ENCODE measurements at places on chromosomes 7 and 10.

DNA sequence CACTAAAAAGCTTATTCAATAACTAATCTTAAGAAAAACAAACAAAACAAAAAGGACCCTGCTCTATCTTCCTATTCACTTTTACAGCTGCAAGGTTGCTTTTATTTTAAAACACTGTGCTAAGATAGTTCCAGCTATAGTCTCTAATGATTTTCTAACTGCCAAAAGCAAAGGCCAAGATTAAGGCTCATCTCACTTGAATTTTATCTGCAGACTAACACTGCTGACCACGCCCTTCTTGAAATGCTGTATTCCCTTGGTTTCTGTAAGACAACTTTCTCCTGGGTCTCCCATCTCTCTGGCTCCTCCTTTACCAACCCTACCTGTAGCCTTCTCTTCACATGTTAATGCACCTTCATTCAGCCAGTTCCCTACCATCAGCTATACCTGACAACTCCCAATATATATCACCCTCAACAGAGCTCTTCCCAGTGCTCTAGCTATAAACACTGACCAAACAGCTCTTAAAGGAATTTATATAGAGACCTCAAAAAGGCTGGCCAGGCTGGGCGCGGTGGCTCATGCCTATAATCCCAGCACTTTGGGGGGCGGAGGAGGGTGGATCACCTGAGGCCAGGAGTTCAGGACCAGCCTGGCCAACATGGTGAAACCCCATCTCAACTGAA lies 11.7 kb downstream of the SRPK2 start:
- no peak for DNase-seq

- DNase-seq: no peak
Measured at GRCh38 chr10:1369197-1369596, 313.0 kb downstream of the WDR37 start.

DNA sequence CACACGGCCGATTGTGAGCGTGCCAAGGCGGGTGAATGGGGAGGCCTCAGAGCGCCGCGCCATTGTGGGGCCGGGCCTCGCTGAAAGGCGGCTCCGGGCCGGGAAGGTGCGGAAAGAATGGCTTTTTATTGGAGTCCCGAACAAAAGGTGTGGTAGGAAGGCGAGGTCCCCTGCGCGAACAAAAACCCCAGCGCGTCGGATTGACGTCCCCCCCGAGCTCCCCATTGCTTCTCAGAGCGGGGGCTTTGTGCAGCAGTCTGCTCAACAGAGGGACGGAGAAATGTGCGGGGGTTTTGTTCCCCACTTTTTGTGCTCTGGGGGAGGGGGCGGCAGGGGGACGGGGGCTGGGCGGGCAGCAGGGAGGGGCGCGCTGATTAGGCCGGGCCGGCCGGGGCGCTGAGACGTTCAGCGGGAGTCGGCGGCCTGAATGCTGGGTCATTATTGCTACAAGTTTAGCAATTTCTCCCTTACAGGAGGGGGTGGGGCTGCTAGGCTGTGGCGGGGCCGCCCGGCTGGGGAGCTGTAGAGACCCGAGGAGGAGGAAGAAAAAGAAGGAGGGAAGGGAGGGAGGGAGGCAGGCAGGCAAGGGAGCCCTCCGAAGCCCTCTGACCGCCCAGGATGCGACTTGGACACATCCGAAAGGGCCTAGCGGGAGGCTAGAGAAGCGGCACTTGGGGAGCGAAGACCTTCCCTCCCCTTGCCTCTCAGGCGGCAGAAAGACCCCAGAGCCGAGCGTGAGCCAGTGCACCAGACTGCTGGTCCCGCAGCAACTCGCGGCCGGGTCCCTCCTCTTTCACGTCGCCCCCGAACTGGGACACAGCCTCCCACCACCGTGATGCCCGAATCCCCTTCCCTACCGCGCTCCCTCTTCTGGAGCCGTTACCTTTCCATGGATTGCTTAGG lies 4.6 kb downstream of the NKX2-3 start:
- DNase-seq: no peak

- no peak for DNase-seq
Measured at GRCh38 chr10:29676732-29677131, 42.0 kb upstream of the SVIL start.

- DNase-seq: no peak
Measured at GRCh38 chr10:88270871-88271713, 312.0 kb downstream of the RNLS start.

All from NCI-H1436 (cell line).